Lower leg skin (tissue), 4 donors: ENCODE measurements at places on chromosomes 11 and 22. TPM values are rescaled to one million over a fixed set of nuclear protein-coding genes. Genes with fewer than 3 reads are reported as not detected.

DNA sequence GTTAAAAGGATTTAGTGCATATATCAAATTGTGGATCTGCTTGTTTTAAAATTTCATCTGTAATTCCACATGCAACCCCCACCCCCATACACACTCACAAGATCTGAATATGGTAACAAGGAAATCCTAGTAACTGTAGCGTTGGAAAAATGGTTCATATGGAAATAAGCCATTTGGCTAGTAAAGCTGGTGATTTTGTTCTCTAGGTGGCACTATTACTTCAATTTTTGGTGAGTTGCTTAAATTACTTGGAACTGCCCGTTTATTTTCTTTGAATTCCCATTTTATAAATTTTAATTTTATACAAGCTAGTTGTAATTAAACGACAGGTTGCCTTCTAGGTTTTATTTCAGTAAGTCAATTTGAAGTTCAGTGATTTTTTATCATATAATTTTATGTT is 5.3 kb downstream of the BDNF start:
- DNase-seq, result no peak

DNA sequence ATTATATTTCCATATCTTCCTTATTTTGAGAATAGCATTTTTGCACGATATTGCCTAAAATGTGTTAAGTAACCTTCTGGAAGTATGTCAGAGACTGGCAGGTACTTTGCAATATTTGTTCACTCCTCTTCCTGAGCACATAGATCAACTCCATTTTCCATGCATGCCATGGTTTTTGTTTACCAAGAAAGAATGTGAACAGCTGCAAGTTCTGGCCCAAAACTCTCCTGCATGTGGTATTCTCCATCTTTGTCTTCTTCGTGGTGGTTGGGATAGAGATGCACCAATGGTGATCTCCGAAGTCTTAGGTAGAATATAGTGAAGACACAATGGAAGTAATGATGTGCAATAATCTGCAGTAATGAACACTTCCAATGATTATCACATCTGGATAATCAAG is 2241.0 kb upstream of the RAG2 start:
- no peak for DNase-seq

Gene XKR3
- not detected for total RNA-seq

DNA sequence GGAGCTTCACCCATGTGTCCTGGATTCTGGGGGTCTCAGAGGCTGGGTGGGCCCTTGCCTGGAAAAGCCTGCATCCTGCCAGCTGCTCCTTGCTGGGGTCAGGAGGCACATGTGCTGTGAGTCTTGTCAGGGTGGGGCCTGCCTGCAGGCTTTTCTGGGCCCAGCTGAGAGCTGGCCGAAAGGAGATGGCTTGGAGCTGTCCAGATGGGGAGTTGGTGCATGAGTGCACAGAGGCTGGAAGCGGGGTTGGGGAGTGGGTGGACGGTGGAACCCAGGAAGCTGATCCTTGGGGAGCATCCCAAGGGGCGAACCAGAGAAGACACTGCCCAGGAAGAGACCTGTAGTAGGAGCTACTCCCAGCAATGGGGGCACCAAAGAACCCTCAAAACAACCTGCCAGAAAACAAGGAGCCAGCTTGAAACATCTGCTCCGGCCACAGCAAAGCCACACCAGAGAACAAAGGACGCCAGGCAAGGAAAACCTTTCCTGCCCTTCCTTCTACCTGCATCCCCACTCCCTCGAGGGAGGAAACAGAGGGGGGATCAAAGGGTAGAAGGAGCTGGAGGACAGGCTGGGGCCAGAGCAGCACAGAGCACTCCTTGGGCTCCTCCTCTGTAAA is 8.2 kb upstream of the KCTD17 start:
- DNase-seq, result no peak

Gene VWCE
- total RNA-seq, result not detected

DNA sequence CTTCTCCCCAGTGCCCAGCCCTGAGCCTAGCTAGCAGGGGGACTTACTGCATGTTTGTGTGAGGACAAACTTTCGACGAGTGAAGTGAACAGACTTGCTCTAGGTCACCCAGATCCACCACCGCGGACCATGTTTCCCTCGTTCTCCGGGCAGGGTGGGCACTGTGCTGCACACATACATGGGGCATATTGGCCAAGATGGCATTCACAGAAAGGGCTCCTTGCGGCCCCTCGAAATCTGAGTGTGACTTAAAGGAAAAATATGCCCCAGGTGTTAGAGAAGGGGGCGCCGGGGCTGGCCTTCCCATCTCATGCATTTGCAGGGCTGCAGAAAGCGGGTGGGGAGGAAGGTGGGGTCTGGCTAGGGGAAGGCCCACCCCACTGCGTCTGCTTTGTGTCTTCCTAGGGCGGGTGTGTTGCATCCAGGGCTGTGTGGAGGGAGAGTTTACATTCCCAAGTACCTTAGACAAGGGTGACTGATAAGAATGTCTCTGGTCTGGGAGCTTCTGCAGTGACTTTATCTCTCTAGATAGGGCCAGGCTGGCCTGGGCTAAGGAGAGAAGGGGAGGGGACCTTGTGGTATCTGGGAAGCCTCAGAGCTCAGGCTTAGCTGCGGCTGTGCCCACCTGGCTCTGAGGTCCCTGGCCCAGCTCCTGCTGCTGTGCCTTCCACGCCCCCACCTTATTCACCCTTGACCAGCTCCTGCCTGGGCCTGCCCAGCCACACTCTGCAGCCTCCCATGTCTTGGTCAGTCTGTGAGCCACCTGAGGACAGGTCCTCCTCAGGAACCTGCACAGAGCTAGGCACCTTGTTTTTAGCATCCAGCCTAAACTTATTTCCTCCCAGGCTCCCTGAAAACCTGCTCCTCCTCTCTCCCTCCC is 45.8 kb downstream of the LRRC32 start:
- DNase-seq, result no peak

- no peak for DNase-seq
These were observed 424.1 kb upstream of the TENM4 start for GRCh38 chr11:79864882-79865281.

DNA sequence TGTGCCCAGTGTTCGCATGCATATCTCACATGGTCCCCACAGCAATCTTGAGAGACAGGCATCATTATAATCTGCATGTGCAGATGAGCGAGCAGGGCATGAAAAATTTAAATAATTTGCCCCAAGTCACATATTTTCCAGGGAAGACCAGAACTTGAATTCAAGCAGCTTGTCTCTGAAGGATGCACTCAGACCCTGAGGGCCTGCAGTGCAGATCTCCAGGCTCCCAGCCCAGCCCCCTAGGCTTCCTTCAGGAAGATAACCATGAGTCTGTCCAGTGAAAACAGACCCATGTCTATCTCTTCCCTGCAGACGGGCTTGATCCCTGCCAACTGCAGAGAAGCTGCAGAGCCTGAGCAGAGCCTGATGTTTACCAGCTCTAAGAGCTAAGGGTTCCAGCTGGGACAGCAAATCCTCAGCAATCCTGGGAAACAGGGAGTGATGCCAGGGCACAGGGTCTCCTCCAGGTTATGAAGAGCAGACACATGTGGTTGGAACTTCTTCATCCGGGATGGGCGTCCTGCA is 55.1 kb downstream of the NAV2 start:
- no peak for DNase-seq

DNA sequence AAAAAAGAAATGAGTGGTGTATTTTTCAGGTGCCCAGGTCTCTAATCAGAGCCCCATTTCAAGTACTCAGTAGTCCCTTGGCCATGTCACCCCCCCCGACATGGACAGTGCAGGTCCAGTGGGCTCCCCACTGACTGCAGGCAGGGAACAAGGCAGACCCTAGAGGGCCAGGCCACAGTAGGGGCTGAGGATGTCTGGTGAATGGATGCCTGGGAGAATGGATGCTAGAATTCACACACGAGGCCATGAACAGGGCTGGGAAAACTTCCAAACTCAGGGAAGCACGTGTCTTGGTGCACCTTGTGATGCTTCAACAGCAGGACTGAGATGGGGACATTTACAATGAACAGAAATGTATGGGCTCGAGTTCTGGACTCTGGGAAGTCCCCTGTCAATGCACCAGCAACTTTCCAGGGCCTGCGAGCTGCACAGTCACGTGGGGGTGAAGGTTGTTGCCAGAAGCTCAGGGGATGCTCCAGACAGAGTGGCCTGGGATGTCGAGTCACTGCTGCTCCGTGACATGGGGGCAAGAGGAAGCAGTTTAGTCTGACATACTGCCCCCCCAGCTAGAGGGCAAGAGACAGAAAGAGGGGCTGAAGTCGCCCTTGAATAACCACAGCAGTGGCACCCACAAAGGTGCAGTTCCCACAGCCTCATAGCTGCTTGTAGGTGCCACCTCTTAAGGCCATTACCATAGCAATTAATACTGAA is 3.1 kb downstream of the APOBEC3G start:
- no peak for DNase-seq

Gene TTC36
- 0.27 TPM for total RNA-seq

Gene CADM1
- total RNA-seq, result 10.0 TPM

- peak; percentile 37 for DNase-seq
These were observed 47.2 kb downstream of the GALNT18 start for GRCh38 chr11:11574373-11575287.

- no peak for DNase-seq
These were observed 21.6 kb downstream of the TMPRSS5 start for GRCh38 chr11:113684496-113684895.

DNA sequence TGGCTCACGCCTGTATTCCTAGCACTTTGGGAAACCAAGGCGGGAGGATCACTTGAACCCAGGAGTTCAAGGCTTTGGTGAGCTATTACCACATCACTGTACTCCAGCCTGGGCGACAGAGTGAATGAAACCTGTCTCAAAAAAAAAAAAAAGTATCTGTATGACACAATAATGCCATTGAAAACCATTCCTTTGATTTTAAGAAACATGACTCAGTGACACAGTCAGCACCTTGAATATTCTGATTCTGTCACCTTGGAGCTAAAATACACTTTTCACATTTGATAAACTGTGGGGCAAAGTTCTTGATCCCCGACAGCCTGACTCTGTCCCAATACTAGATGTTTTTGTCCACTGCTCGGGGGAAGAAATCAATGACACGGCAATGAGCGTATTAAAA is 16.7 kb upstream of the ELFN2 start:
- DNase-seq, result no peak

Gene TRPM5
- total RNA-seq, result not detected

DNA sequence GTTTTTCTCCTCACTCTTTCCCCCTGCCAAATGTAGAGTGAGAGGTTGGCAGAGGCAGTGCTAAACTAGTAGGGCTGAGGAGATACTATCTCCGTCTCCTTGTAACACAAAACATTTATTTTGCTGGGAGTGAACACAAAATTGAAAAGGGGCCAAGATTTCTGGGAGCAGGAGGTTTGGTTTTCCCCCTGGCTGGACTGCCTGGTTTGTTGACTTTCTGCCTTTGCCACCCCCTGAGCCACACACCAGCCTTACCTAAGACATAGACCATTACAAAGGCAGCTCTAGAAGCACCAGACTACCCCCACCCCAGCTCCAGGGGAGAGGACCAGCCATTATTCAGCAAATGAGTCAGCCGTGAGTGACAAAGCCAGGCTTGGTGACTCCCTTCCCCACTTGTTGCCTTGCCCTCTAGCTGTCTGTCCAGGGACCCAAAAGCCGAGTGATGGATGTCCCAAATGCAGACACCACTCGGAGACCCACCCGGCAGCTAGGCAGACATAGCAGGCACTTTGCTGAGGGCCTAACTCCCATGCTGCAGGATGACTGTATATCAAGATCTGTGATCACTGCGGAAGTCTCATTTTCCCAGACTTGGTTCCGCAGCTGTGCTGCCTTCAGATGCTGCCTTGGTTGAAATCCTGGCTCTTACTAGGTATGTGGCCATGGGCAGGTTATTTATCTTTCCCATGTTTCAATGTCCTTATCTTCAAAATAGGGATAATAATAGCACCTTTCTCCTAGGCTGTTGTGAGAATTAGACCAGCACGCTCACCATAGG is 17.7 kb upstream of the CDON start:
- DNase-seq, result no peak

DNA sequence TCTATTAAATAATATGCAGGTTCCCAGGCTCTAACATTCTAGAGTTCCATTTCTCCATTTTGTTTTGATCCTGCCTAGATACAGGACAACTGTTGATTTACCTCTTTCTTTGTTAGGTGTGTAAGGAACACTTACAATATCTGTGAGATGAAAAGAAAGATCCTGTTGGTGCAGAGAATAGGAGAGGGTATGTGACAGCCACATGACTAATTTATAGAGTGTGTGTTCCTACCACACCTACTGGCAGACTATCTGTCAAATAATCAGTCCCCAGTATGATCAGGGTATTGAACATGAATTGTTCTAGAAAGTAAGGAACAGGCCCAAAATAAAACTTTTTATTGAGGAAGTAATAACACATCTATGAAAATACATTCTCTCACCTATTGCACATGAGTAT is 10.2 kb downstream of the MMP10 start:
- no peak for DNase-seq

DNA sequence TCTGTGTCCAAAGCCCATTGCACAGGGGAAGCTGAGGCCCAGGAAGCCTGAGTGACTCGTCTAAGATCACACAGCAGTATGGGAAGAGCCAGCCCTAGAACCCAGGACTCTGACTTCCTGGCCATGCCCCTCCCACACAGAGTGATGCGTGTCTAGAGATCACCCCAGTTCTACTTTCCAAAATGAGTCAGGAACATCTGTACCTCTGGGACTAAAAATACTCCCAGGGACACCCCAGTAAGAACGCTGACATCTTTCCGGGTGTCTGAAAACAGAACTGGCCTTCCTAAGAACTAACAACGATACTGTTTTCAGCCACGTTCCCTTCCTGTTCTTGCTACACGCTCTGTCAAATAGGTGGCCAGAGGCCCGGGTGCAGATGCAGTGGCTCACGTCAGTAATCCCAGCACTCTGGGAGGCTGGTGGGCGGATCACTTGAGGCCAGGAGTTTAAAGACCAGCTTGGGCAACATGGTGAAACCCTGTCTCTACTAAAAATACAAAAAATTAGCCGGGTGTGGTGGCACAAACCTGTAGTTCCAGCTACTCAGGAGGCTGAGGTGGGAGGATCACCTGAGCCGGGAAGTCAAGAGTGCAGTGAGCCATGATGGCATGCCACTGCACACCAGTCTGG is 21.7 kb upstream of the PDGFB start:
- no peak for DNase-seq

DNA sequence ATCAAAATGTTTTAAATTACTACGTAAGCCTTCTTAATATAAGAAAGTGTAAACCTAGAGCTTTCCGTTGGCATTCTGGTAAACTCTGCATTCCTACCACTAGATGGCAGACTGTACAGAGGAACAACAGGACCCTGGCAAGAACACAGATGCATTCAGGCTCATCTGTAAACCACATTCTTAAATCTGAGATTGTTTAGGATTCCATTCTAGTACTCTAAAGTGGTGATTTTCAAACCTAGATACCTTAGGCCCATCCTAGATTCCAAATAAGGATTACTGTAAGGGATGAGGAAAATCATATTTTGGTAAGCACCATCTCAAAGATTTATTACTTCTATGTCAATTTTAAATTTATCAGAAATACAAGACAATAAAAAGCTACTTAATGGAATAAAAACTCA is 26.9 kb downstream of the PICALM start:
- DNase-seq, result no peak
